Natural killer cell (primary cell): ENCODE measurements at places on chromosomes 2 and 18.

DNA sequence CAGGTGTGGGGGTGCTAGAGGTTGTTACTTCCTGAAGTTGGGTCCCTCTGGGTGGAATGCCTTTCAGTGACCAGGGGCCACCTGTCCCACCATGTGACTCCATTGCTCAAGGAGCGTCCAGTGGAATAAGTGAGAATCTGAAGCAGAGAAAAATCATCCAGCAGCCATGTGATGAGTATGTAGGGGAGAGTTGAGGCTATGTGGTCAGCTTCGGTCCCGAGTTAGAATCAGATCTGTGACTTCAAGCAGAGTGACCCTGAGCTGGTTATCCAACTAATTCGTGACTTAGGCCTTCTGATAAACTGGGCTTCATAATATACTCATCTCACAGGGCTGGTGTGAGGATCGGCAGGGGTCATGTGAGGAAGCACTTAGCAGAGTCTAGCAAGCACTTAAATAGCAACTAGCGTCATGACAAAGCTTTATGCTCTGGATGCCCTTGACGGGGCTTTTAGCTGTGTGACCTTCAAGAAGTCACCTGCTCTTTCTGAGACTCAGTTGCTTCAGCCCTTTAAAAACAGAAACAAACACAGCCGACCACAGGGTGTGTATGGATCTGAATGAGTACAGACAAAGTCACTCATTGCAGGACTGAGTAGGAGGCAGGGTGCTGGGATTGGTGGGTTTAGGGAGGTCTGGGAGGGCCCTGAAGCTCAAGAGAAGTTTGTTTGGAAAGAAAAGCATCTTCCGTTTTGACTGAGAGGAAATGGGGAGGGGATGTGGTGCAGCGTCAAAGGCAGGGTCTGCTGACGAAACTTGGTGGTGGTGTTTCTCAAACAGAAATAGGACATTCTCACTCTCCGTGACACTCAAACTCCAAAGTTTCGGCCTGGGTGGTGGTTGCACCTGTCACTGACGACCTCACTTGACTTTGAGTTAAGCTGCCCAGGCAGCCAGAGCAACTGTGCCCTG, 264.0 kb upstream of the CXCR4 start:
- peak; percentile 85 for DNase-seq
- H3K4me1 ChIP-seq = peaks cover 13% of the 10 kb centered on the region
- no peak overlapping the region for H3K4me3 ChIP-seq

GRCh38 chr2:54772531-54772930, 49.1 kb downstream of the EML6 start:
- no peaks in the 10 kb centered on the region for H3K27me3 ChIP-seq
- no peak for DNase-seq
- H3K4me3 ChIP-seq = no peak overlapping the region
- H3K27ac ChIP-seq = no peak overlapping the region
- H3K36me3 ChIP-seq = no peaks in the 10 kb centered on the region
- H3K4me1 ChIP-seq = no peaks in the 10 kb centered on the region

DNA sequence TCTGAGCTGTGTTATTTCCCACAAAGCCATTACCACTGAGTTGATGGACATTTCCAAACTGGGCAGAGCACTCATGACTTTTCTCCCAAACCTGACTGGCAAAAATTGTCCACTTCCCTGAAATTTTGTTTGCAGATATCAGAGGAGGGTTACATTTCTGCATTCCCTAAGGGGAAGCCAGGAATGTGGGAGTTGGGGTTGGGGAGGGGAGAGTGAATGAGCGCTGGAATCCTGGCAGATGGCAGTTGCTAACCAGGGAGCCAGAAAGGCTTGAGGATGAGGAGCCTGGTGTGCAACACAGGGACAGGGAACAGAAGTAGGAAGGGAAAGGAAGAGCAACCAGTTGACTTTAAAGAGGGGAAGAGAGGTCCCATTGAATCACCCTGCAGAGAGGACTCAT, 14.0 kb upstream of the CCNYL1 start:
- H3K4me3 ChIP-seq = no peak overlapping the region
- H3K36me3 ChIP-seq = no peaks in the 10 kb centered on the region
- DNase-seq = no peak
- no peak overlapping the region for H3K27ac ChIP-seq
- H3K4me1 ChIP-seq = no peaks in the 10 kb centered on the region

DNA sequence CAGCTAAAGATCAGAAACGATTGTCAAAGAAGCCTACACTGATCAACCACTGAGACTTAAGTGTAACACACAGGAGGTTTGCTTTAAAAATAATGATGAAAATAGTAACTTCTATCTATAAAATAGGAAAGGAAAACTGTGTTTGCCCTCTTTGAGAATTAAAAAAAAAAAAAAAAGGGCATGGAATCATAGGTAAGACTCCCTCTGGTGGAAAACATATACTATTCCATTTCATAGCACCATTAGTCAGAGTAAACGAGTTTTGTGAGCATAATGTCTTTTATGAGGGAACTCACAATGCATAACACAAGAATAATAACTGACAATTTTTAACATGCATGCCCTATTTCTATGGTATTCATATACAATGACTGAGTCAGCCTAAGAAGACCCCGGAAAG, 36.3 kb downstream of the SLC35F5 start:
- DNase-seq = peak; percentile 6
- H3K36me3 ChIP-seq = peaks cover 32% of the 10 kb centered on the region
- H3K4me3 ChIP-seq = no peak overlapping the region
- H3K4me1 ChIP-seq = no peaks in the 10 kb centered on the region
- no peak overlapping the region for H3K27ac ChIP-seq

GRCh38 chr18:23951206-23951605, 63.3 kb upstream of the TTC39C start:
- H3K27ac ChIP-seq = no peak overlapping the region
- H3K36me3 ChIP-seq = no peaks in the 10 kb centered on the region
- H3K4me1 ChIP-seq = no peaks in the 10 kb centered on the region
- no peak overlapping the region for H3K4me3 ChIP-seq
- no peak for DNase-seq
- no peaks in the 10 kb centered on the region for H3K27me3 ChIP-seq

- no peak overlapping the region for H3K4me3 ChIP-seq
- H3K27me3 ChIP-seq = no peaks in the 10 kb centered on the region
- H3K27ac ChIP-seq = no peak overlapping the region
These were observed 165.0 kb upstream of the SMIM21 start for GRCh38 chr18:75592527-75592926.

DNA sequence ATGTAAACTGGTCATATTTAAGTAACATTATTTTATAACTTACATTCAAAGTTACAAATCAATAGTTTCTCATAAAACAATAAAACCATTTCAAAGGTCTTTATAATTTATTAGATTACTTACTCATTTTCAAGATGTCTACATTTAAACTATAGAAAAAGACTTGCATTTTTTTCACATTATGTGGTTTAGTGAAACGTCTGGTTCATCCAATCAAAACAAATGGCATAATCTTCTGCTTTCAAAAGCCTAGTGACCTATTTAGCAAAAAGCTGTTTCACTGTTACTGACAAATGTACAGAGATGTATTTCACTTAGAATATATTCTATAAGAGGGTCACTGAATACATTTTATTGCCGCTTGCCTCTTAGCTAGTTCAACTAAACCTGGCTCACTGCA, 49.3 kb upstream of the MCM6 start:
- no peaks in the 10 kb centered on the region for H3K27me3 ChIP-seq
- H3K4me3 ChIP-seq = no peak overlapping the region
- H3K36me3 ChIP-seq = peaks cover 24% of the 10 kb centered on the region
- no peaks in the 10 kb centered on the region for H3K4me1 ChIP-seq
- H3K27ac ChIP-seq = no peak overlapping the region

DNA sequence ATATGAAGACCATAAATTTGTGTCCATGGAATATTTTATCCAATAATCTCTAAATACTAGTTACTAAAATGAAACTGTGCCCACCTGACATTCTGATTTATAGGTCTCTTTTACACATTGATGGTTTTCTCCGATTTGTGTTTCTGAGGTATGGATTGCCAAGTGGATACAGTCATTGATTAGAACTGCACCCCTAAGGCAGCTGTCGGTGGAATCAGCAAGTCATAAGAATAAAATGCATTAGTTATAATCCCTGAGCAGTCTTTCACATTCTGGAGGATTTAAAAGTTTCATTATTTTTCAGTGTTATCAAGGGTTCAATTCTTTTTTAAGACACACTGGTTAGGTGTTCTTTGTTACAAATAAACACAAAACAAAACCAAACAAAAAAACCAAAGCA, 6.0 kb downstream of the CAVIN2 start:
- no peaks in the 10 kb centered on the region for H3K36me3 ChIP-seq
- no peaks in the 10 kb centered on the region for H3K27me3 ChIP-seq
- H3K4me3 ChIP-seq = no peak overlapping the region
- peaks cover 10% of the 10 kb centered on the region for H3K4me1 ChIP-seq
- DNase-seq = no peak

- H3K4me3 ChIP-seq = no peak overlapping the region
- no peak overlapping the region for H3K27ac ChIP-seq
- no peaks in the 10 kb centered on the region for H3K36me3 ChIP-seq
- no peaks in the 10 kb centered on the region for H3K27me3 ChIP-seq
- no peak for DNase-seq
These were observed 27.8 kb upstream of the LPIN1 start for GRCh38 chr2:11718606-11719005.

GRCh38 chr2:49598231-49598630, 443.9 kb upstream of the FSHR start:
- H3K4me1 ChIP-seq = no peaks in the 10 kb centered on the region
- no peaks in the 10 kb centered on the region for H3K27me3 ChIP-seq
- DNase-seq = no peak
- no peak overlapping the region for H3K27ac ChIP-seq
- no peak overlapping the region for H3K4me3 ChIP-seq

GRCh38 chr2:5661362-5661761, 30.8 kb upstream of the SOX11 start:
- H3K4me1 ChIP-seq = no peaks in the 10 kb centered on the region
- no peaks in the 10 kb centered on the region for H3K36me3 ChIP-seq
- DNase-seq = no peak
- H3K4me3 ChIP-seq = no peak overlapping the region
- no peak overlapping the region for H3K27ac ChIP-seq

DNA sequence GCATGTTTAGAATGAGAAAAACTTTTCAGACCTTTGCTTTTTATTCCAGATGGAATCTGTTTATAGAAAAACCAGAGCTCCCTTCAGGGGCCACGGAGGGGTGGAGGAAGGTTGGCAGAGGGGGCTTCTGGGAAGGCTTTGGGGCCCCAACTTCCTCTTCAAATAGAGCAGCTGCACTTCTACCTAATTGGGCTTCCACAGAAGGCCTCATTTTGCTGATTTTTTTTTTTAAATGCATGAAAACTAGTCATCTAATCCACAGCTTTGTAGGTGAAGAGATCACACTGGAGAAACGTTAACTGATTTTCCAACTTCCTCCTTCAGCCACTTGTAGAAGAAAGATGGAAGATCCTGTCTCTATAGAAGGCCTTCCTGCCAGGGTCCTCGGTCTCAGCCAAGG, 181.8 kb downstream of the BCL11A start:
- H3K27me3 ChIP-seq = no peaks in the 10 kb centered on the region
- no peak for DNase-seq
- H3K4me3 ChIP-seq = no peak overlapping the region
- no peaks in the 10 kb centered on the region for H3K36me3 ChIP-seq
- peaks cover 8% of the 10 kb centered on the region for H3K4me1 ChIP-seq

DNA sequence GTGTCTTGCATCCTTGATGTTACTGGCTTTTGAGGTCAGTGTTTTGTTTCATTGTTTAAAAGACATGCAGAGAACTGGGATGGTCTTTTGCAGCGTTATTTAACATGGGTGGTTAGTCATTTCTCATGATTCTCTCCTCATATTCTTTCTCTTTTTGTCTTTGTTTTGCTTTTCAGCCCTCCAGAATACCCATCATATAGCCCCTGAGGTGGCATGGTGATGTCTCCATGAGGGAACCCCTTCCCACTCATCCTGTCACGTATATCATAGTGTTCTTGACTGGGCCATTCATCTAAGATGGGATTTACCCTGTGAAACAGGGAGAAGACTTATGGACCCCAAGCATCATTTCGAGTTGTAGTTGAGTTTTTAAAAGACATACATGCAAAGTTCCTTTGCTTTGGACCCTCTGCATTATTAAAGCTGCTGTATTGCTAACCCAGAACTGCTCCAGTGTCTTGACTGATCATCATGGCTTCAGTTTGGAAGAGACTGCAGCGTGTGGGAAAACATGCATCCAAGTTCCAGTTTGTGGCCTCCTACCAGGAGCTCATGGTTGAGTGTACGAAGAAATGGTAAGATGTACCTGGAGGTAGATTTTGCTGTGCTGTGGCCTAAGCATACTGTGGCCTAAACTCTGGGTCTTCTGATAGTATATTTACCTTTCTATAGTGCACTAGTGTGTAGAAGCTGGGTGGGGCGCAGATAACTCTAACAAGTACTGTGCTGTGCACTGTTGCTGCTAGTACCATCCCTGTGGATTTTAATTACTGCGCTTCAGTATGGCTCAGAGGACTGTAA, 1.4 kb downstream of the EHBP1 start:
- DNase-seq = peak; percentile 7
- no peaks in the 10 kb centered on the region for H3K27me3 ChIP-seq
- H3K36me3 ChIP-seq = no peaks in the 10 kb centered on the region
- no peak overlapping the region for H3K27ac ChIP-seq
- peaks cover 15% of the 10 kb centered on the region for H3K4me1 ChIP-seq
- H3K4me3 ChIP-seq = no peak overlapping the region

DNA sequence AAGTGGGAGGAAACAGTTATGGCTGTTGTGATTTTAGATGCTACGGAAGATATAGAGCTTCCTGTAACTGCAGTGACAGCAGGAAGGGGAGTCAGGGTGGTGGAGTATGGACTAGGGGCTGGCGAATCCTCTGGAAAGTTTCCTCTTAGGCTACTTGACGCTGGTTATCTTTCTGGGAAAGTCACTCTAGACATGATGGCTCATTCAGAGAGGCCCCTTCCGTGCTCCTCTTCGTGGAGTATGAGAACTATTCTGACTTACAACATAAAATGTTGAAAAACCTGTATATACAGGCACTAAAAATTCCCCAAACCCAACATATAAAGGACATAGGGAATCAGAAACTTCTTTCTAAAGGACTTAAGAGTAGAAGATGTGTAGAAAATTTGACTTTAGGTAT, 78.8 kb downstream of the C18orf54 start:
- H3K4me3 ChIP-seq = no peak overlapping the region
- DNase-seq = no peak
- no peaks in the 10 kb centered on the region for H3K36me3 ChIP-seq
- no peak overlapping the region for H3K27ac ChIP-seq
- H3K27me3 ChIP-seq = no peaks in the 10 kb centered on the region

DNA sequence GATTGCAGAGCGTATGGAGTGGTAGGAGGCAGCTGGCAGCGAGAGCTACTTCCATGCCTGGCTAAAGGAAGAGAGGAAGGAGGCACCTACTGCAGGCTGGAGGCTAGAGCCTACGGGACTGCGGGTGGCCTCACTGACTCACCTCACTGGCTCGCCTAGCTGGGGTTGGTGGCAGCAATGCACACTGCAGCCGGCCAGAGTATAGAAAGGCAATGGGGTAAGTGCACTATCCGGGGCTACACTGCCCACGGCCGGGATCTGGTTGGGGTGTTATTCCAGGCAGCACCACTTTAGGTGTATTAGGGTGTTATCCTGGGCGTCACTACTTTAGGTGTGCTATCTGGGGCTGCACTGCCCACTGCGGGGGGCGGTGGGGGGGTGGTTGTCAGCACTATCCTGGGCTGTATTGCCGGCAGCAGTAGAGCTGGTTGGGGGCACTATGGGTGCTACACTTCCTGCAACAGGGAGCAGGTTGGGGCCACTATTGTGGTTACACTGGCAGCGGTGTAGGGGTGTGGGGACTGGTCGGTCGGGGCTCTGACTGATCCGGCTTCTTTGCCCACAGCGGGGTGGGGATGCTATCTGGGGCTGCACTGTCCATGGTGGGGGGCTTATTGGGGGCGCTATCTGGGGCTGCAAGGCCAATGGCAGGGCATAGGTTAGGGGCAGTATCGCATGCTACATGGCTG, 33.3 kb upstream of the ANKRD62 start:
- H3K36me3 ChIP-seq = no peaks in the 10 kb centered on the region
- H3K27ac ChIP-seq = no peak overlapping the region
- H3K4me3 ChIP-seq = no peak overlapping the region
- DNase-seq = no peak
